IPS-NIHi11 (cell line): ENCODE measurements at places on chromosomes 1 and 21.

GRCh38 chr1:55015731-55016620, 17.2 kb downstream of the BSND start:
- no peak for DNase-seq

DNA sequence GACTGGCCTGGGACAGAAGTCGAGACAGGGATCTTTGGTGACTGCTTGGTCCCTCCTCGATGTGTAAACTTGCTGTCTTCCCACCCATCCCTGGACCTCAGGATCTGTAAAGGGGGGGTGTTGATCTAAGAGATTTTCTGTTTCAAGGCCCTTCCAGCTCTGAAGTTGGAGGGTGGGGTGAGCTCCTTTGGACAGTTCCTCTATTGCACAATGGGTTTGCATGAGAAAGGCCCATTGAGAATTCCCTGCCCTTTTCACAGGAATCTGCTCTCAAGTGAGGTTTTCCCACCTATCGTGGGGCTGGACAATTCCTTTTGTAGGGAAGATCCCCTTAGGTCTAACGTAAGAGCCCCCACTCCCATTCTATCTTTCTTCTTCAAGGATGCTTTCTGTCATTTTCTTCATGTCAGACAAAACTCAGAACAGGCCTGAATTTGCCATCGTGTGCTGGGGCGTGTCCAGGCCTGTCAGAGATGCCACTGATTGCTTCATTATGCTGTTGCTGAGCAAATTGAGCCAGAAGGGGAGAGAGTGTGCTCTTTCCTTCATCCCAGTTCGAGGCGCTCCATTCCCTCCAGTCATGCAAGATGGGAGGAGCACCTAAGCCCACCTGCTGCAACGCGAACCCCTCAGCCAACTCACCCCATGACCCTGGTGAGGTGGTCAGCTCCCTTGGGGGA, 149.9 kb upstream of the IGSF21 start:
- DNase-seq = no peak

- DNase-seq = no peak
These were observed 84.9 kb downstream of the LYST start for GRCh38 chr1:235781807-235782206.

DNA sequence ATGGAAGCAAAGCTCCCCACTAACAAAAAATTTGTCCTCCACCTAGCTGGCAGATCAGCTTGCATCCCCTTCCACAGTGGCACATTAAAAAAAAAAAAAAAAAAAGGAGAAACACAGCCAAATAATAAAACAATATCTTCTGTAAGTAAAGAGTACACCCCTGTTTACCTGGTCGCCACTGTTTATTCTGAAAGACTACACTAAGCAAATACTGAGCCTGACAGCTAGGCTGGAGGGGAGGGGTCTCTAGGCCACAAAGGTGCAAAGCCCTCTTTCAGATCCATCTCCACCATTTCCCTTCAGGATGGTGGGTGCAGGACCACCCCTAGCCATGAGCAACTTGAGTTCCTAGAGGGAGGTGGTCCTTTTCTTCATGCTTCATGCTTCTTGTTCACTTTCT, 22.8 kb upstream of the SLC45A3 start:
- DNase-seq = no peak

GRCh38 chr1:2789986-2790581, 11.4 kb downstream of the TTC34 start:
- no peak for DNase-seq

DNA sequence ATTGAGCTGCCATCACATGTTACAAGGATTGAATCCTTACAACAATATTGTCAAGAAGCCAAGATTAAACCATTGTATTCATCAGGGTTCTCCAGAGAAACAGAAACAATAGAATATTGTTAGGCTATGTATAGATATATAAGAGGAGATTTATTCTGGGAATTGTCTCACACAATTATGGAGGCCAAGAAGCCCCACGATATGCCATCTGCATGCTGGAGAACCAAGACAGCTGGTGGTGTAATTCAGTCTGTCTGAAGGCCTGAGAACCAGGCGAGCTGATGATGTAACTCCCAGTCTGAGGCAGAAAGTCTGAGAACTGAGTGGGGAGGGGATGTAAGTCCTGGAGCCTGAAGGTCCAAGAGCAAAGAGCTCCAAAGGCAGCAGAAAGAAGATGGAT, 14.5 kb upstream of the TTF2 start:
- DNase-seq = no peak

GRCh38 chr1:167460836-167461235, 57.5 kb downstream of the CD247 start:
- DNase-seq = no peak

- DNase-seq = peak; percentile 78
These were observed 1.9 kb upstream of the DHRS3 start for GRCh38 chr1:12619792-12620487.

DNA sequence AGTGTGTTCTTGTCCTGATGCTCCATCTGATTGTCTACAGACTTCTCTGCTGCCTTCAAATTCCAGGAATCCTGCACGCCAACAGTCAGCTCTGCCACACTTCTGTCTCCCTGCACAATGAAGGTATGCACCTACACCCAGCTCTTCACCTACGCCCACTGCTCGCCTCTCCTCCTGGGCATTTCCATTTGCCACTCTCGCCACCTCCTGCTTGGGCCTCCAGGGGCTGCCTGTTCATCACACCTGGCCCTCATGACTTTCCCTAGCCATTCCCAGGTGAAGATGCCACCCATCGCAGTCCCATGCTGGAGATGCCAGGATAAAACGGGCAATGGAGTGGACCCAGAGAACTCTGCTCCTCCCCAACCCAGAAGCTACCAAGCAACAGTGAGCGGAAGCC, 96.5 kb upstream of the ATP1A1 start:
- no peak for DNase-seq

DNA sequence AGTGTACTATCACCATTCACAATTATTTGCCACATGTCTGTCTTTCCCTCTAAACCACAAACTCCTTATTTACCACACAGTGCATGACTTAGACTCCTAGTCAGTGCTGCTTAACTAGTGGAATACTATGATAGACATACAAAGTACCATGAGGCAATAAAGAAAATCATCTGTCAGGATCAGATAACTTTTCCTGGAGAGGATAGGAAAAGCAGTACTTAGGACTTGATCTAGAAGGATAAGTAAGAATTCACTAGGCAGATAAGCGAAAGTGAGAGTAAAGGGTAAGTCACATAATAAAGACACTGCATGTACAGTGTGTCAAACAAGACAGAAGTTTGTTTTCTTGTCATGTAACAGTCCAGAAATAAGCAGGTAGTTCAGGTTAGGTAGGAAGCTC, 21.2 kb upstream of the TSPAN1 start:
- DNase-seq = no peak

DNA sequence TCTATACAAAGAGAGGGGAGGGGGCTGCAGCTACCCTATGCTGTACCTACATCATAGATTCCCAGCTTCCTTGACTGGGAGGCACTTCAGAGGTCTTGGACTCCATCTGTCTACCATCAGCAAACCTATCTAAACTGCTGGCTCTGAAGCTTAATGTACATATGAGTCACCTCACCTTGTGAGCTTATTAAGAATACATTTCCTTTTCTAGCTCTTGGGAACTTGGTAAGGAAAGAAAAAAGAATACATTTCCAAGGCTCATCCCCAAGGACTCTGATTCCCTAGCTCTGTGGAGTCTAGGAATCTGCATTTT, 50.0 kb upstream of the PRELP start:
- DNase-seq = no peak

DNA sequence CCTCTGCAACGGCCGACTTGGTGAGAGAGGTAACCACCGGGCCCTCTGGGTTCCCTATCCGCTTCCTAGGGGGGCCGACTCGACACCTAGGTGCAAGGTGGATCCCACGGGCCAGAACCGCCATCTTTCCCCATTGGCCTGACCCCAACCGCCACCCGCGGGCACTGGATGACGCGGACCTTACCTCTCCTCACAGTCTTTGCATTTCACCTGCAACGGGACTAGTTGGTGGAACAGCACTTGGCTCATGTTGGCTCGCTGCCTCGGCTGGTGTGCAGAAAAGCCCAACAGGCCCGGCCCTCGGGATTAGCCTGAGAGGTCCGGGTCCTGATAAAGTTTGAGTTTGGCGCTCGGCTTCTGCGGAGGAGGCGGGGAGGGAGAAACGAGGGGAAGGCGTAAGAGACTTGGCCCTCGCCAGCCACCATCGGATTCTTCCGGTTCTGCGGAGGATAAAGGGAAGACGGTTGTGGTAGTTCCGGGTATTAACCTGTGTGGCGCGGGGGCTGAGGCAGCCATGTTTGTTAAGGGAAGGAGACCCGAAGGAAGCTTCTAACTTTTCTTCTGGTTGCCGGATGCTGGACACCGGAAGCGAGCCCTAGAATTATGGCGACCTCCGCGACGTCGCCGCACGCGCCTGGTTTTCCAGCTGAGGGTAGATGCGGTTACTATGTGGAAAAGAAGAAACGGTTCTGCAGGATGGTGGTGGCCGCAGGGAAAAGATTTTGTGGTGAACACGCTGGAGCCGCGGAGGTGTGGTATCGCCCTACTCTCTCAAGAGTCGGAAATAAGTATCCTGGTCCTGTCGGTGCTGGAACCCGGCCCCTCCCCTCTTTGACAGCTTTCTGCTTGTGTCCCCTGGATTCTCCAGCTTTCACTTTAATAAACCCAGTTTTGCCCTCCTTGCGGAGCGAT, at the start of the genes SASS6 and TRMT13:
TSS of gene SASS6 (minus strand) at position 365 of the 912 bp plus-strand sequence. CDS start at position 249, 116 bp downstream.
TSS of gene TRMT13 (plus strand) at position 598 of the 912 bp plus-strand sequence. CDS start at position 604, 6 bp downstream.
- DNase-seq = peak; percentile 92

DNA sequence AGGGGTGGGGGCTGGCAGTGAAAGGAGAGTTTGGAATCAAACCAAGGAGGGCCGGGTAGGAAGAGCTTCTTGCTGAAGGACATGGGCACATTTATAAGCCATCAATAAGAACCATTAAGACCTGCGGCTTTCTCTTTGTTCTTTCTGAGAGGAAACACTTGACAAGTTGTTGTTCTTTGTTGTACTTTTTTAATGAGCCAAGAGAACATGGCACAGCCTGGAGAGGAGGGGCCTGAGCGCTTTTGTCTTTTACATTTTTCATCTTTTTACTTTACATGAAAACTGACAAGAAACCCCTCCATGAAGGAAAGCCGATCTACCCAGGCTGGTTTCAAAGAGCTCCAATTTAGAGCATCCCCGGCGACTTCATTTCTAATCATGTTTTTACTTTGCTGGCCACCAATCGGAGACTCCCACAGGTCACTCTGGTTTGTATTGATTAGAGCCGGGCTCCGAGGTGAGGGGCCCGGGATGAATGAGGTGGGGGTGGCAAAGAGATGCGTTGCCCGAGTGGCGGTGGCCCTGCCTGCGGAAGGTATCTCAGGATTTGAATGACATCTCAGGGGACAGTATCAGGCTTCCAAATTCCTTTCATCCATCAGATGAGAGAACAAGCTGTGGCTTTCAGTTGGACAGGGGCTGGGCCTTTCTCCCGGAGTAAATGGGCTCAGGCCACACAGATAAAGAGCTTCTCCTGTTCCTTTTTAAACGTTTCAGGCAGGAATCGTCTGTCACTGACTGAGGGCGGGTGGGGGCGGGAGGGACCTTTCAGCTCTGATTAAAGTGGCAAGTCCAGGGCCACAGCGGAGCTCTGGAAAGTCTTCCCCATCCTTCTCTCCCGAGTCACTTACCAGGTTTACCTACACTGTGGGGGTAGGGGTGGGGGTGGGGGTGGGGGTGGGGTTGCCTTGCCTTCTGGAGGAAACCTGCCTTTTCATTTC, 138.8 kb upstream of the ARHGEF16 start:
- no peak for DNase-seq

GRCh38 chr1:194698908-194699318, 1512.5 kb upstream of the B3GALT2 start:
- DNase-seq = no peak

DNA sequence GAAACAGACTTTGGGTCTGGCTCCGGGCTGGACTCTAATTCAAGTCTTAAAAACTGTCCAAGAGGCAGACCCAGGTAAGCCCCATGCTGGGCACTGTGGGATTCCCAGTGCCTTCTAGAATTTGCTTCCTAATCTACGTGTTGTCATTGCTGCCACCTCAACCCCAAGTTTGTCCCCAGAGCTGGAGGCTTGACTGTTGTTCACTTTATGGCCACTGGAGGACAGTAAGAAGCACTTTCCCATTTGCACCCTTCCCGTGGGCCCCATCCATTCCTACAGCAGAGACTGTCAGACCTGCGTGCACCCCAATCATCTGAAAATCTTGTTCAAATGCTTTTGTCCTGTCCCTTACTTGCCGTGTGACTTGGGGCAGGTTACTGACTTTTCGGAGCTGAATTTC, 29.4 kb upstream of the VASH2 start:
- DNase-seq = no peak

DNA sequence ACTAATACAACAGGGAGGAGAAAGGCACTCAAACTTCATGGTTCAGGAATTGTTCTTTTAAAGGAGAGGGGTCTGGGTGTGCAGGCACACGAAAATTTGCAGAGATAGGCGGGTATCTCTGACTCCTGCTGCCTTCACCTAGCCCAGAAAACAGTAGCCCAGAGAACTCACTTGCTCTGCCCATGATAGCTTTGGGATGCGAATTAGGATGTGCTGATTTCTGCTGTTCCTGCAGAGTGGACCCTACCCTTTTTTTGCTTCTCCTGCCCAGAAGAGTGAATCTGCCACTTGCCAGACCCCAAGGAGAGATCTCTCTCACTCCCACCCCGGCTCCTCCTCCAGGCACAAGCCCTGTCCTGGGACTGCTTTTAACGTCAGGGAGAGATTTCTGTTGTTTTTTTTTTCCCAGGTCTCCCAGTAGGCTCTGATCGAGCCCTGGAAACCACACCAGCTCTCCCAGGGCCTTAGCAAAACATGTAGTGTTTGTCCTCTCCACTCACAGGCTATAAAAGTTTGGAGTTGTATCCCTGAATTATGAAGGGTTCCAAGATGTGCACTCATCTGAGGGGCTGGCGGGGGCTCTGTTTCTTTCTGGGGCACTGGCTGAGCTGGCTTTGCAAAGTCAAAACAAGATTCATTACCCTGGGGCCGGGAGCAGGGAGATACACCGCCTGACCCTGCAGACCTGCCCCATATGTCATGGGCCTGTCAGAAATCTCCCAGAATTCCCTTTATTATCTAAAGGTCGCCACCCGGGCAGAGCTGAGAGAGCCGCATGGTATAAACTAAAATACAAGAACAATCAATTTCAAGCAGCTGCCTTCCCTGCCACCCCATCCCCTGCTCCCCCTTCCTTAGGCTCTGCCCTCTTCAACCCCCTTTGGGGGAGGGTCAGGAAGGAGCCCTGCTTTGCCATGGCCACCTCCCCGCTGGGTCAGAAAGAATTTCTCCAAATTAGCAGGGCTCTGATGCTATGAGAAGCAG, 17.9 kb downstream of the PLXNA2 start:
- no peak for DNase-seq

DNA sequence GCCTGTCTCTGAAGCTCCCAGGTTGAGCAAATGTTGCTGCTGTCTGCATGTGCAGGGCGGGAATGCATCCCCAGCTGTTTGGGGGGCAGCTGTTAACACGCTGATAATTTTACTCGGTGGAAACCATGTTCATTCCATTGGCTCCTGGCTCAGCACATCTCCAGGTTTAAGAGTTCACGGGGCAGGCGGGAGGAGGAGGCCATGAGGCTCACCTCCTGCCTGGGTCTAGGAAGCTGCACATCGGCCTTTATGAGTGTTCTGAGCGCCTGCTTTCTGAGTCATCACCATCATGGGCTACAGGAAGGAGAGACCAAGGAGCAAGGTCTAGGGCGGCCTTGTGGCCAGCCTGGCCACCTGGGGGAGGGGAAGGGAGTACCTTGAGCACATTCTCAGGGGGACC, 29.7 kb downstream of the AJAP1 start:
- no peak for DNase-seq
